ENCODE measurements at places on chromosomes 13 and 19.

GRCh38 chr13:111913761-111914140, 153.2 kb upstream of the SOX1 start:
- no peak for DNase-seq

- DNase-seq, result no peak
Observed at GRCh38 chr13:105634059-105634458, 901.4 kb downstream of the EFNB2 start.

DNA sequence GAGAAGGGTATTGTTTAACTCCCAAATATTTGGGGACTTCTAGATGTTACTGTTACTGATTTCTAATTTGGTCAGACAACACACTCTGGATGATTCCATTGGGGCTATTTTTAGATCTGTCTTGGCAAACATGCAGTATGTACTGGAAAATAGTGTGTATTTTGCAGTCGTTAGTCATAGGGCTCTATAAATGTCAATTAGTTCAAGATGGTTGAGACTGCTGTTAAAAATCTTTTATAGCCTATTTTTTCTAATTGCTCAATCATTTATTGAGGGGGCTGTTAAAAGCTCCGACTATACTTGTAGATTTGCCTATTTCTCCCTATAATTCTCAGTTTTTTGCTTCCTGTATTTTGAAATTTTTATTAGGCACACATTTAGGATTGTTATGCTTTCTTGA, 31.4 kb downstream of the PPP5C start:
- DNase-seq, result no peak

- DNase-seq, result no peak
Observed at GRCh38 chr19:14901675-14902260, 15.8 kb upstream of the OR7A17 start.

DNA sequence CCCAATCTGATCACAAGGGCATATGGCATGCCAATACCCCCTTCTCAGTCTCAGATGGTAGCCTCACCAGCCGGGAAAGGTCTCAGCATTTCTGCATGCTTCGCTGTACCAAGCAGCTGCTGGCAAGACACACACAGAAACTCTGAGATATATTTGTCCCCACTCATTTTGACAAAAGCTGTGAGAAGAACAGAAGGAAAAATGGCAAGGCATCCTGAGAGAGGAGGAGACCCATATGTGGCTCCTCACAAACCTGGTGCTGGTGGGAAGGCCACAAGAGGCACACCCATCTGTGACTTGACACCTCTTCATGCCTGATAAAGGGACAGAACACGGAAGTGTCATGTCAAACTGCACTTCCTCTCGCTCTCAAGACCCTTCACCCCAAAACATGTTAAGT, 36.7 kb upstream of the DOCK9 start:
- DNase-seq, result no peak

- DNase-seq, result no peak
Observed at GRCh38 chr13:97780486-97780885, 173.0 kb upstream of the IPO5 start.

GRCh38 chr13:37602733-37603381, 4.3 kb upstream of the POSTN start:
- peak; percentile 60 for DNase-seq

DNA sequence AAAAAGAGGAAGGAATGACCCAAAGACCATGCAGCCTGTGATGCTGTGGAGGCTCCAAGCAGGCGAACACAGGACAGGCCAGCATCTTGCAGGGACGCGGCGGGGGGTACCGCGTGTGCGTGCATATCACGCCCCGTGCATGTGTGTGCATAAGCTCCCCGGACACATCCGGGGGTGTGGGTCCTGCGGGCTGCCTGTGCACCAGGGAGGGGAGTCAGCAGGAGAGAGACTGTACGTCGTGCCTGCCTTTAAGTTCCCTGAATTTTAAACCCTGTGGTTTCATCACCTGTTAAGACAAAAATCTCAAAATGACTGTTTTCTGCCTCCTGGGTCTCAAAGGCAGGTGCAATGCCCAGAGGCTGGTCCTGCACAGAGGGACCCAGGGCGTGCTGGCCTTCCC, 16.6 kb downstream of the ADAT3 start:
- no peak for DNase-seq

DNA sequence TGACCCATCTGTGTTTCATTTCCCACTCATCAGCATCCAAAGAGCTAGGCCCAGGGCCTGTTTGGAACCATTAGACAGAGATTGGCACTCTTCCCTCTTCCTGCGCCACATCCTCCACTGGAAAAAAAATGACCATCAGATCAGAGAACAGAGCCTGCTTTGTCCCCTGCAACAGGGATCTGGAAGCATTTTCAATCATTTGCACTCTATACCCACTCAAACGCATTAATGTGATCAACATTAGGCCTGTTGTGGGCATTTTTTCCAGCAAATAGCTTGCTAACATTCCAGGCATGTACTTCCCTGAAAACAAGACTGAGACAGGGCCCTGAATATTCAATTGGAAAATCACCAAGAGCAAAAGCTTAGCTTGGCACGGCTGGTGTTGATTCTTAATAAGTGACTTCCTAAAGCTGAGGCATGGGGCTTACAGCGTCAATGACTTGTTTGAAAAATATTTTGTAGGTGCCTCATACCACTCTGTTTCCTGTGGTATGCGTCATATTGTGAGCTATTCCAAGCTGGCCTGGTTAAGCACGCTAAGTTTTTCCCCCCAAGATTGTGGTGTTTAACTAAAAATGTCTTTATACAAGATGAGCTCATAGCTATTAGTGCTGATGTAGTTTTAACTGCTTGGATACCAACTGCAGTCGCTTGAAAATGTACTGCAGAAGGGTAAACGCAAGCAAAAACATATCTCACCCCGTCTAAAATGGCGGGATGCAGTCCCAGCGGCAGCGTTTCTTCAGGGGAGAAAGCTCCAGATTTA, 404.4 kb downstream of the SPRY2 start:
- no peak for DNase-seq

DNA sequence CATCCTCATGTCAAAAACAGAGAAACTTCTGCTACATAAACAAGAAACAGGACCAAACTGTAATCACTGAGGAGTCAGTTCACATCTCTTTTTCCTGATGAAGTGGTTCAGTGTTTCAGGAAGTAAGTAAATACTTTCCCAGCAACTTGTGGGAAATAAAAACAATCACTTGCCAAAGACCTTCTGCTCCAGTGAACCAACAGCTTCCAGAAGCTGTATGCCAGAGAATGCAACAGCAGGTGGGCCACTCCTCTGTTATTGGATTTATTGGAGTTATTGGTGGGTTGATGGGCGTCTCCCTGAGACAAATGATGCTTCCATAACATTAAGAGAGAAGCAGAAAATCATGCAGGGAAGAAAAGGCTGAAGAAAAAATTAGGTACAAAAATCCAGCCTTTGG, 9.9 kb downstream of the SLC6A16 start:
- DNase-seq, result no peak
